ENCODE measurements at places on chromosomes 16 and 17. TPM values are rescaled to one million over a fixed set of nuclear protein-coding genes. Genes with fewer than 3 reads are reported as not detected.

GRCh38 chr17:62720126-62720850 is 87.8 kb downstream of the MARCHF10 start:
- no peak overlapping the region for H3K27ac ChIP-seq
- H3K36me3 ChIP-seq, result no peaks in the 10 kb centered on the region
- no peak overlapping the region for H3K4me3 ChIP-seq
- H3K27me3 ChIP-seq, result peaks cover 50% of the 10 kb centered on the region
- no peak for DNase-seq

DNA sequence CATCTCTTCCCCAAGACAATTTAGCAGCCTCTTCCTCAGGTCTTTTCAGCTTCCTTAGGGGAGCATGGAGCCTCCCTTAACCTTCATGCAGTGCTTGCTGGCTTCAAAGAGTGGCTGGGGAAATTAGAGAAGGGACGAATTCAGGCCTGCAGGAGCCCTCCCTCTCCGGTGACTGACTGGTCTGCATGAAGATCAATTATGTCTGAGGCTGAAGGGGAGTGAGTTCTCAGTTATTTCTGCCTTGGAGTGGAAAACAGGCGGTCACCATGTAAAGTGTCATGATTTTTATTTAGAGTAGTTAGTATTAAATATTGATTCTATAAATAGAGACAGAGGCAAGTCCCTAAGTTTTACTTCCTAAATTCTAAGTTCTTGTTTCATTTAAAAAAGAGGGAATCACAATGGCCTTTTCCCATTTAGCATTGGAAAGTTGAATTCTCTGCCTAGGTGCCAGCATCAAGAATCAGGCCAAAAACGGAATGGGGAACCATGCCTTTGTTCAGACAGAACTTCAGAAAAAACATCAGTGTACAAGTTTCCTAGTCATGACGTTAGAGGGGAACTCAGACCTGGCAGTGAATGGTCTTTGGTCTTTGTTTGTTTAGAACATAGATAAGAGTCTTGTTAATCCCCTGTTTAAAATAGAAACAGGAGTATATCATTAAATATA is 4.4 kb downstream of the GABARAPL2 start:
- peaks cover 31% of the 10 kb centered on the region for H3K4me1 ChIP-seq
- no peak overlapping the region for H3K27ac ChIP-seq
- DNase-seq, result no peak
- H3K36me3 ChIP-seq, result peaks cover 49% of the 10 kb centered on the region

DNA sequence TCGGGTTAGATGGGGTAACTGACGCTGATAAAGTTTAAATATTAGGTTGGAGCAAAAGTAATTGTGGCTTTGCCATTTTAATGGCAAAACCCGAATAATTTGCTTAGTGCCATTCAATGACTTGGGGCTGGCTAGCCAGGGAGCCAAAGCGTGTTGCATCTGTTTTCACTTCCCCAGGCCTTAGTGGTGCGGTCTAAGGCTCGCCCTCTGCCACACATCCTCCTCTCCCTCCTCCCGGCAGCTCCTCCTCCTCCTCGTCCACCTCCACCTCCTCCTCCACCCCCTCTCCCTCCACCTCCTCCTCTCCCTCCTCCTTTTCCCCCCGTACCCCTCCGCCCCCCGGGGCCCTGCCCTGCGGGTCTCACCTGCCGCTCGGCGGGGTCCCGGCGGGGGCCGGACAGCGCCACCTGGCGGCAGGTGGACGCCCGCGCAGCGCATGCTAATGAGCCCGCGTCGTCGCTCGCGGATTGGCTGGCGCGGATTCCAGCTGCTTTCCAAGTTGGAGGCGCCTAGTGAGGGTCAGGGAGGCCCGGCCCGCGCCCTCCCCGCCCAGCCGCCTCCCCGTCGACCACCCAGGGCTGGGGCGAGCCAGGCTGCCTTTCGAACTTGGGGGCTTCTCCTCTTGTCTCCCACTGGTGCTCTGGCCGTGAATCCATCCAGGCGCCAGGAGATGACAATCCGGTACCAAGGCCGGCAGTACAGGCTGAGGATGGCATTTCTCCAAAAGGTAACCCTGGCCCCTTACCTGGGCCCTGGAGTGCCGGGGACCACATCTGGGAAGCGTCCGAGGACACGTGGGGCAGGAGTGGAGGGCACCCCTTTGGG is 36.6 kb upstream of the RGS9 start:
- H3K36me3 ChIP-seq, result no peaks in the 10 kb centered on the region
- peak overlapping the region; percentile 81 for H3K27ac ChIP-seq
- peaks cover 7% of the 10 kb centered on the region for H3K27me3 ChIP-seq
- peak overlapping the region; percentile 72 for H3K4me3 ChIP-seq
- H3K4me1 ChIP-seq, result peaks cover 18% of the 10 kb centered on the region

GRCh38 chr16:56270828-56271227 is 79.5 kb downstream of the GNAO1 start:
- H3K4me1 ChIP-seq, result no peaks in the 10 kb centered on the region
- H3K36me3 ChIP-seq, result no peaks in the 10 kb centered on the region
- DNase-seq, result no peak
- no peak overlapping the region for H3K27ac ChIP-seq
- H3K4me3 ChIP-seq, result no peak overlapping the region
- peaks cover 15% of the 10 kb centered on the region for H3K27me3 ChIP-seq

DNA sequence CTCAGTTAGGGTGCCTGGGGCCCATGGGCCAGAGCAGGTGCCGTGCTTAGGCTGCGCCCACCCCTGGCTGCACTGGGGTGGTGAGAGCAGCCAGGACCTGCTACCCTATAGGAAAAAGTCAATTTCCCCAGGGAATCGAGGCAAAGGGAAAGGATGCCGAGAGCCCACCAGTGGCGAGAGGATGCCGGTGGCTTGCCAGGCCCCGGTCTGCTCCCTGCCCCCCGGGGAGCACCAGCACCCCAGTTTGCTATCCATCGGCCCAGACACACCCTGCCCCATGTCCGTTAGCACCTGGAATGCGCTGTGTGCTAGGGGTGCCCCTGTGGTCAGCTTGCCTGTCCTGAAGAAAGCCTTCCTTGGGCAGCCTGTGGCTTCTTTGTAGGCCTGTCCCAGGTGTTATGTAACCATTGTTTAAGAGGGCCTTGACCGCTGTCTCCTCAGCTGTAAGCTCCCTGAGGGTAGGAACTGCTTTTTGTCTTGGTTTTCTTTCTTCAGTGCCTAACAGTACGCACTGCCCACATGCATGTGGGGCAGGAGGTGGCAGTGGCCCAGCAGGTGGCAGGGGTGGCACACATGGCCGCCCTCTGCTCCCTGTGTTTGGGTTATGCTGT is 40.8 kb downstream of the NT5M start:
- no peaks in the 10 kb centered on the region for H3K27me3 ChIP-seq
- H3K4me1 ChIP-seq, result no peaks in the 10 kb centered on the region

GRCh38 chr17:31726980-31727427 is 132.0 kb downstream of the COPRS start:
- no peaks in the 10 kb centered on the region for H3K4me1 ChIP-seq
- DNase-seq, result no peak
- no peak overlapping the region for H3K4me3 ChIP-seq
- no peak overlapping the region for H3K27ac ChIP-seq
- H3K36me3 ChIP-seq, result no peaks in the 10 kb centered on the region
- H3K27me3 ChIP-seq, result no peaks in the 10 kb centered on the region

DNA sequence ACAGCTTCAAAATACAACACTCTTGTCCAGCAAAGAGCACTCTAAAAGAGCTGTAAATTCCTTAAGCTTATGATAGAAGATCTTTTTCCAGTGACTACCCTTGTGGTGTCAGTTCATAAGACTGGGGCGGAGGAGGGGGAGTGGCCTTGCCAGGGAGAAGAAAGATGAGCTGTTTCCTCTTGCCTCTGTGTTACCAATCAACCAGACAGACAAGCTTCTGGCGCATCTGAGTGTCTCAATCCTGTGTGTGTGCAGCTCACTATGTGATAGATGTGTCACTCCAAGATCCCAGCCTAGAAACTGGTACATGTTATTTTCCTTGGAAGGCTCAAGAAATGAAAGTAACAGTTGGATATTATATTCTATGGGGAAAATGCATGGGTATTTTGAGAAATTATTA is 167.4 kb upstream of the CACNG3 start:
- DNase-seq, result no peak
- H3K27ac ChIP-seq, result no peak overlapping the region
- H3K36me3 ChIP-seq, result peaks cover 56% of the 10 kb centered on the region
- H3K27me3 ChIP-seq, result no peaks in the 10 kb centered on the region
- peaks cover 16% of the 10 kb centered on the region for H3K4me1 ChIP-seq

DNA sequence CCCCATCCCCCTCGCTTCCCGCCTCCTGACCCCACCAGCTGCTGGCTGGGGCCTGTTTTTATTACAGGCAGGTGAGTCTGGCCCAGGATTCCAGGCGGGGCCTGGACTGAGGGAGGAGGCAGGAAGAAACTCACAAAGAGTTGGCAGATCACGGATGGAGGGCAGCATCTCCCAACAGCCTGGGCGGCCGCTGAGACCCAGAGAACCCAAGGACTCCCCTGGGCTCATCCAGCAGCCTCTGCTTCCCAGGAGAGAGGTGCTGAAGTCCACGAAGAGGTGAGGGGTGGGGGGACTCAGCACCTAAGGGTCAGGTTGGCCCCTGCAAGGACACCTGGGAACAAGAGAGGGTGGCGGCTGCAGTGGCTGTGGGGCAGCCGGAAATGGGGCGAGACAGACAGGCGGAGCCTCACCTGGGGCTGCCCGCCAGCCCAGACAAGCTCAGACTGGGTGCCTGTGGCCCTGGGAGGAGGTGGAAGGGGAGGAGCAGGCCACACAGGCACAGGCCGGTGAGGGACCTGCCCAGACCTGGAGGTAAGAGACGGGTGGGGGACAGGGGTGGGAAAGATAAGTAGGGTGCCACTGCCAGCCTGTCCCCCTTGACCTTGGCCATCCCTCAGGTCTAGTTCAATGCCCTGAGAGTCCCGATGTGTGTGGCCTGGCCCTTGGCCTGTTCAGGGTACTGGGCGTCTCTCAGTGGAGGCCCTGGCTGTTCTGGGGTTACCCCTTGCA is 8.7 kb upstream of the ADGRG1 start:
- DNase-seq, result no peak
- H3K36me3 ChIP-seq, result no peaks in the 10 kb centered on the region
- H3K4me1 ChIP-seq, result peaks cover 22% of the 10 kb centered on the region
- H3K4me3 ChIP-seq, result no peak overlapping the region
- H3K27me3 ChIP-seq, result no peaks in the 10 kb centered on the region
- peak overlapping the region; percentile 30 for H3K27ac ChIP-seq

DNA sequence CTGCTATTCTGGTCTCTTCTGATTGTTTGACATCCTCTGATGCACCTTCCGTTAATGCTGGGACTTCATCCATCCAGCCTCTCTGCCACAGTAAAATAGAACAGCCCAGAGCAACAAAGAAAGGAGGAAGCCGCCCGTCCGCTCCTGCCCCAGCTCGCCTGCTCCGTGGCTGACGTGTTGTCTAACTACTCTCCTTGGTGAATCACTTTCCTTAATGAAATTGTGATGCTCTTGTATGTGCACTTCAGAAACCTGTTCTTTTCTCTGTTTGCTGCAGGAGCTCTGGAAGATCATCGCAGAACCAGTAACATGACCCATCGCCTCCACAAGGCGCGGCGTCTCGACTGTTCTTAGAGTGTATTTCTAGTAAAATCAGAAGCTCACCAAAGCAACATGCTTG is 24.3 kb downstream of the METTL22 start:
- peaks cover 66% of the 10 kb centered on the region for H3K36me3 ChIP-seq
- no peaks in the 10 kb centered on the region for H3K27me3 ChIP-seq
- peaks cover 17% of the 10 kb centered on the region for H3K4me1 ChIP-seq
- H3K27ac ChIP-seq, result no peak overlapping the region
- H3K4me3 ChIP-seq, result no peak overlapping the region
- no peak for DNase-seq

GRCh38 chr17:49939318-49939717 is 29.7 kb upstream of the DLX4 start:
- DNase-seq, result no peak
- no peak overlapping the region for H3K27ac ChIP-seq
- H3K4me3 ChIP-seq, result no peak overlapping the region
- no peaks in the 10 kb centered on the region for H3K36me3 ChIP-seq
- peaks cover 31% of the 10 kb centered on the region for H3K27me3 ChIP-seq

DNA sequence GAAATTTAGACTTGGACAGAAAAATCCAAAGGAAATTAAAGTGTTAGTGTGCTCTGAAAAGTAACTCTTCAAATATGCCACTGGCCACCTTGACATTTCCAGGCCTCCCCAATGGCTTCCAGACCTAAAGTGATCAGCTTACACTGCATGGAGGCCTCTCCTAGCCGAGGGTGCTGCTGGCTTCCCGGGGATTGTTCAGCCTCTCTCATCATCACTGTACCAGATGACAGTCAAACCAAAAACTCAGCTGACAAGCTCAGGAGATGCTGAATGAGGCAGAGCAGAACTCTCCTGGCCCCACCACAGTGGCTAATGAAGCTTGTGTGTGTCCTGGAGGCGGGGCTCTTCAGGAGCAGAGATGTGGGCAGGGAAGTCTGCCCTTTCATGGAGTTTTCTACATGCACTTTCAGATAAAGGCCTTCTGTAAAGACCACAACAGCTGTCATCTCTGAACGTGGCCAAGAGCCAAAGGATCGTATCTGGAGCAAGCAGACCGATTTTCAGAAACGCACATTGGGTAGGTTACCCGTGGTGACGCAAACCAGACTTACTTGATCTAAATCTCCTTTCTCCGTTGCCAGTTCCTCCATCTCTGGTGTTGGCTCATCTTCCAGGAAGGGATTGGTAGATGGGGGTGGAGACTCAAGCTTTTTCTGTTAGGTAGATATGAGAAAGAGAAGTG is 113.3 kb downstream of the VPS53 start:
- H3K4me3 ChIP-seq, result no peak overlapping the region
- no peak for DNase-seq
- H3K4me1 ChIP-seq, result peaks cover 12% of the 10 kb centered on the region
- no peak overlapping the region for H3K27ac ChIP-seq
- no peaks in the 10 kb centered on the region for H3K27me3 ChIP-seq

GRCh38 chr17:55005520-55005919 is 37.0 kb downstream of the STXBP4 start:
- H3K36me3 ChIP-seq, result no peaks in the 10 kb centered on the region
- no peak overlapping the region for H3K4me3 ChIP-seq

DNA sequence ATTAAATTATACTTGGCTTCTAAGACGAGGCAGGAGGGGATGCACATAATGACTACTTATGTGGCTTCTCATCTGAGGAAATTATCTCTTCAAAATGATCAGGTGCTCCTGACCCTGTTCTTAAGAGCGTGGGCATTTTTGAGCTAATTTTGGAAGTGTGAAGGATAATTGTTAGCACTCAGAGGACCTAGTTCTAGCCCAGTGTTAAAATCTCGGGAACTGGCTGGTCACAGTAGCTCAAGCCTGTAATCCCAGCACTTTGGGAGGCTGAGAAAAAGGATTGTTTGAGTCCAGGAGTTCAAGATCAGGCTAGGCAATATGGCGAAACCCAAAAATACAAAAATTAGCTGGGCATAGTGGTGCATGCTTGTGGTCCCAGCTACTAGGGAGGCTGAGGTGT is 103.0 kb upstream of the DHX40 start:
- peaks cover 5% of the 10 kb centered on the region for H3K27me3 ChIP-seq
- peaks cover 7% of the 10 kb centered on the region for H3K4me1 ChIP-seq
- H3K36me3 ChIP-seq, result no peaks in the 10 kb centered on the region
- H3K27ac ChIP-seq, result no peak overlapping the region
- H3K4me3 ChIP-seq, result no peak overlapping the region

GRCh38 chr17:45251931-45252330 is 10.0 kb downstream of the SPATA32 start:
- no peaks in the 10 kb centered on the region for H3K27me3 ChIP-seq
- peaks cover 36% of the 10 kb centered on the region for H3K36me3 ChIP-seq
- peaks cover 76% of the 10 kb centered on the region for H3K4me1 ChIP-seq
- no peak overlapping the region for H3K4me3 ChIP-seq
- H3K27ac ChIP-seq, result no peak overlapping the region

The NPIPA3 gene
- total RNA-seq, result 3.7 TPM

The SNAI3 gene
- total RNA-seq, result 14.3 TPM

The FCSK gene
- 17.3 TPM for total RNA-seq

The SLC52A1 gene
- total RNA-seq, result 0.94 TPM
